ENCODE measurements at places on chromosomes 5 and 9.

DNA sequence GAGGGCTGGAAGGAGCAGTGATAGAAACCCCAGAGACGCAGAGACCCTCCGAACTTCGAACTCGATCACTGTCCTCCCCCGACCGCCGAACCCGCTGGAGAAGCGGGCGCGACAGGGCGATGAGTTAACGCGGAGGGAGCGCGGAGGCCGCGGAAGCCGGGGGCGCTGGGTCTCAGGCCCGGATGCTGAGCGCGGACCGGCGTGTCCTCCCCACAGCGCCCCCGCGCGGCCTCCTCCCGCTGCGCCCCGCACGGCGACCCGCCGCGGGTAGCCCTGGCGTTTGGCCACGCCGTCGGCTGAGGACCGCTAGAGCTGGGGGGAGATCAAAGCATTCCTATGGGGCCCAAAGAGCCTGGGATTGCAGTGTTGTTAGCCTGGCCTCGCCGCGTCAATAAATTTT is 7.7 kb upstream of the DMRT2 start:
- no peak for DNase-seq
- H3K4me1 ChIP-seq: peaks cover 6% of the 10 kb centered on the region
- no peak overlapping the region for H3K4me3 ChIP-seq
- peaks cover 40% of the 10 kb centered on the region for H3K27me3 ChIP-seq
- no peaks in the 10 kb centered on the region for H3K36me3 ChIP-seq

DNA sequence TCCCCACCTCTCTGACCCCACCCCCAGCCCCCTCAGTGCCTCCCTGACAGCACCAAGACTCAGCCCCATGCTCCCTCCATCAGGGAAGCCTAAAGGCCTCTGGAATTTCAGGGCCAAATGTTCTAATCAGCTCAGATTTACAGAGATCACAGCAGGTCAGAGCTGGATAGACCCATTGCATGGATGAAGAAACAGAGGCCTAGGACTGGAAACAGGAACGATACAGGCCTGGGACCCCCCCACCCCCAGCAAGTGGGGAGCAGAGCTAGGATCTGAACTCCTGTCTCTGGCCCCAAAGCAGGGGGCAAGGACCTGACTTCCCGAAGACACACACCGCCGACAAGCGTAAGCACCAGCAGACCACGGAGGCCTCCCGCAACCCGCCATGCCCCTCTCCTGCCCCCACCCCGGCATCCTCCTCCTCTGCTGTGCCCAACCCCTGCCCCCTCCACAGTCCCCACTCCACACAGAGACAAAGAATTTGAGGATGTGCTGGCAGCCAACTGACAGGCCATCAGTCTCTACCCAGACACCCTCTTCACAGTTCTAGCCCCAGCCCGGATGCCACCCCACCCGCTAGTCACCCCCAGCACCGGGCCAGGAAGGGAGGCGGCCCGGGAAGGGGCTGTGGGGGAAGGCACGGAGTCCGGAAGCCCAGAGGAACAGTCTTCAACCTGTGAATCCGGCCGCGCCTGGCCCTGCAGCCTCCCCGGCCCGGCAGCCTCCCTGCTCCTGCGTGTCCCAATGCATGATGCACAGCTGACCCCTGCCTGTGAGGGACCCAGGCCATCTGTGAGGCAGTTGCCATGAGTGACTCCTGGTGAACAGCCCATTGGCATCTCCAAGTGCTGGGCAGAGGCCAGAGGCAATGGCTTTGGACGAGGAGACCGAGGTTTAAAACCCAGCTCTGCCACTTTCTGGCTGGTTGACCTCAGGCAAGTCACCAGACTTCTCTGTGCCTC is 31.3 kb downstream of the NDUFA8 start:
- no peak overlapping the region for H3K4me3 ChIP-seq
- H3K27ac ChIP-seq: no peak overlapping the region
- H3K4me1 ChIP-seq: peaks cover 5% of the 10 kb centered on the region
- peaks cover 15% of the 10 kb centered on the region for H3K27me3 ChIP-seq

- no peaks in the 10 kb centered on the region for H3K4me1 ChIP-seq
- H3K36me3 ChIP-seq: no peaks in the 10 kb centered on the region
- no peak overlapping the region for H3K4me3 ChIP-seq
- H3K27ac ChIP-seq: no peak overlapping the region
Measured at GRCh38 chr9:38685535-38685934, 34.4 kb downstream of the FAM240B start.

DNA sequence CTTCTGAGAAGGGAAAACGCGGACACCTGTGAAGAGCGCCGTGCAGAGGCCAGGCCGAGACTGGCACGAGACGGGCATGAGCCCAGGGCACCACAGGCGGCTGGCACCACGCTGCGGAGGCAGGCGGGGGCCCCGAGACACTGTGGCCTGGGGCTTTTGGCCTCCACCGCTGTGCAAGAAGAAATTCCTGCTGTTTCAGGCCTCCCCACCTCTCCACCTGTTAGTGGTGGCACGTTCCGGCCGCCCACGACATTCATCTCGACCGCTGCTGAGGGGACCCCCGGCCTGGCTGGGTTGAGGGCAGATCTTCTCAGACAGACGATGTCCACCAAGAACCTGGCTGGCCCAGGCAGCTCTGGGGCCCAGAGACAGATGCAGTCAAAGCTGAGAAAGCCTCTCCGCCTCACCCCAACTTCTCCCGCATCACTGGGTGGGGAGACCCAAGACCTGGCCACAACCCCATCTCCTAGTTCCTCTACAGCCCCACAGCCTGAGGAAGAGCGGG is 11.5 kb downstream of the NACC2 start:
- no peak overlapping the region for H3K4me3 ChIP-seq
- H3K36me3 ChIP-seq: no peaks in the 10 kb centered on the region
- no peak overlapping the region for H3K27ac ChIP-seq

DNA sequence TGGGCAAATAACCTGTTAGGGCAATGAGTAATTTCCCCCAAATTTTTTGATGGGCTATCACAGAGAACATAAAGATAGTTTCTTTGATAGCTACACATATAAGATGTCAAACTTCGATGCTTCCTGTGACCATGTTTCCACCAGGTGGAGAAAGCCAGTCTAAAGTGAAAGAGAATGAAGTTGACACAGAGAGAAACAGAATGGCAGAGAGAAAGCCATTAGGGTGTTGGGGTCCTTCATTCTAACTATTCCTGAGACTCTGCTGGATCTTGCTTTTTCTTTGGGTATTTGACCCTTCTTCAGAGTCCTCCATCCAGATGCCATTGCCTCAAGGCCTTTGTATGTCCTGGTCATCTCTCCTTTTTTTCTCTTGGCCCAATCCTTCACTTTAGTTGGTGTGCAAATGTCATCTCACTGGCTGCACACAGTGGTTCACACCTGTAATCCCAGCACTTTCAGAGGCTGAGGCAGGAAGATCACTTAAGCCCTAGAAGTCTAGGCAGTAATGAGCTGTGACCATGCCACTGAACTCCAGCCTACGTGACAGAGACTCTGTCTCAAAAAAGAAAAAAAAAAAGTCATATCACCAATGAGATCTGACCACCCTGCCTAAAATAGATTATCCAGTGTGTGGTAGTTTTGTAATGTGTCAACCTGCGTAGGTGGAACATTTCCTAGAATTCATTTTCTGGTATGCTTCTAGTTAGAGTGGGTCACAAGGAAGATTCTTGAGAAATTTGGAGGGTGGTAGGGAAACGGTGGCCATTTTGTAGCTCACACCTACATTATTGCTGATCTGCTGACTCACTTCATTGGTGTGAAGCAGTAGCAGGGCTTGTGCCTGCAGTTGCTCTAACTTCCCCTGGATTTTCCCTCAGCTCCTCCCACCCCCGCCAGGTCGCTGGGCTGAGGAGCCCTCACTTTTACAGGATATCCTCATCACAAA is 20.8 kb upstream of the KIF2A start:
- no peaks in the 10 kb centered on the region for H3K27me3 ChIP-seq
- no peak overlapping the region for H3K27ac ChIP-seq
- H3K4me3 ChIP-seq: no peak overlapping the region

GRCh38 chr9:128568470-128569078 is 16.2 kb downstream of the SPTAN1 start:
- DNase-seq: no peak
- H3K4me1 ChIP-seq: no peaks in the 10 kb centered on the region
- no peak overlapping the region for H3K27ac ChIP-seq
- no peak overlapping the region for H3K4me3 ChIP-seq
- H3K27me3 ChIP-seq: no peaks in the 10 kb centered on the region

DNA sequence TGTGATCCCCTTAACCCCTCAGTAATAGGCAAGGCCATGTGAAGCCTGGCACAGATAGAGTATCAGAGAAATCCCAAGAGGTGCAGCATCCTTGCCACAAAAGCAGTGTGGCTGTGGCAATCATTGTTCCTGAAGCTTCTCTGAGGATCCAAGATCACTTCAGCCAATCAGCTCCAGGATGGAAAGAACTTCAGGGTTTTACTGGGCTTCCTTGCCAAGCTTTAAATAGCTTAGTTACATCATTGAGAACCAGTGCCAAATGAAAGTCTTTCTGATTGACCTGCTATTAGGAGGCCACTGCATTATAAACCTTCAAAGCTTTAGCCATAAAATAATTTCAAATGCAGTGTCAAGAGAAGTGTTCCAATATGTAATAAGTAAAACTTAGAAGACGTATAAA is 430.6 kb downstream of the PIK3R1 start:
- H3K36me3 ChIP-seq: no peaks in the 10 kb centered on the region
- no peaks in the 10 kb centered on the region for H3K4me1 ChIP-seq
- no peak overlapping the region for H3K4me3 ChIP-seq
- H3K27me3 ChIP-seq: no peaks in the 10 kb centered on the region

DNA sequence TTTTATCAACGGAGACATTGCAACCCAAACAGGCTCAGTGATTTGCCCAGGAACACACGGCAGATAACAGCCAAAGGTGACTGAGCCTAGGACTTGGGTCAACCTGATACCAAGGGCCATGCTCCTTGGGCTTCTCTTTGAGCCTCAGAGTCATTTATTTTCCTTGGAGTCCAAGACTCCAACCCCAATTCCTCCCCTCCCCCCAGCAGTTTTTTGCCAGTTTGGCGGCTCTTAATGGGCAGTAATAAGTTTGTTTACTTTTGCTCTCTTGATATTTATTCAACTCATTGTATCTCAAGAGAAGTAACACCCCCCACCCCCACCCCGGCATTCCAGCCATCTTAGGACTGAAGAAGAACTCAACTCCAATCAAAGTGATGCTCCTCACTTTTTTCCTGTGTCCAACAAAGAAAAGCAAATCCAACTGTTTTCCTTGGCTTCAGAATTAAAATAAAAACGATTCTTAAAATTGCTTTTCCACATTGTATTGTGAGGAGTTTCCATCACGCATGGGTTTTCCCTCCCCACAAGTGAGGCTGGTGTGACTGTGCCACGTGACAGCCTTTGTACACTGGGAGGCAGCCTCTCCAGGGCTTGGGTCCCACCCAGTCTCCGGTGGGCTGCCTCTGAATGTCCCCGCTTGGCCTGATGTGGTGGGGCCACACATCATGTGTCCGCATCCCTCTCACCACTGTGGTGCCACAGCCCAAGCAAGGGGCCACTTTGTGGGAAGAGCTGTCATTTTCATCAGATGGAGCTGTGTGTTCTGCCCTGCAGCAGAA is 9.1 kb downstream of the ANGPTL2 start:
- peaks cover 9% of the 10 kb centered on the region for H3K4me1 ChIP-seq
- H3K27me3 ChIP-seq: no peaks in the 10 kb centered on the region
- no peaks in the 10 kb centered on the region for H3K36me3 ChIP-seq
- H3K27ac ChIP-seq: no peak overlapping the region
- no peak for DNase-seq
- no peak overlapping the region for H3K4me3 ChIP-seq

Data from CD8-positive, alpha-beta memory T cell (primary cell).